ENCODE measurements at places on chromosomes 12 and 14.

- no peak for DNase-seq
These were observed 138.1 kb downstream of the DPF3 start for GRCh38 chr14:72755766-72756165.

DNA sequence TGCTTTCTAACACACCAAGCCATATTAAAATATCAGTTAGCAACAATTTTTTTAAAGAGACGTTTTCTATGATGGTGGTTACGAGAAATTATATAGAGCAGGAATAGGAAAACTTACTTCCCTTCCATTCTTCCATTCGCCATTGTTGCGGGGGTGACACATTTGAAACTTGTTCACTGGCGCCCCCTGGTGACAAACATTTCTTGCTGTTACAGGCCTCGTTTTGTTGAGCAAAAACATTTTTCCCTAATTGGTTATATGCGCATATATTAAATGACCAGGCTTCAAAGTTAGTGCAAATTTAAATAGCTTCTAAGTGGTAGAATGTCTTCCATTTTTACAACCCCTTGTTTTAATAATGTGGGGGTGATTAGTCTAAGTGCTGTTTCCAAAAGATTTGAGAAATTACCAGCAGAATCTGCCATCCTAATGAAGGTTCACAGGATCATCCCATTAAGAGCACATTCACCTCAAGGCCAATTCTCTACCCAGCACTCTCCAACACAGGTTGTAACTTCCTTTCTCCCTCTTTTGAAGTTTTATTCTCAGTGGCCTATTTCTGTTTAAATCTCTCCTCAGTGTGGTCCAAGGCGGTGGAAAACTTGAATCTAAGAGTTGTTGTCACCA is 1124.7 kb downstream of the FLRT2 start:
- peak; percentile 56 for DNase-seq

DNA sequence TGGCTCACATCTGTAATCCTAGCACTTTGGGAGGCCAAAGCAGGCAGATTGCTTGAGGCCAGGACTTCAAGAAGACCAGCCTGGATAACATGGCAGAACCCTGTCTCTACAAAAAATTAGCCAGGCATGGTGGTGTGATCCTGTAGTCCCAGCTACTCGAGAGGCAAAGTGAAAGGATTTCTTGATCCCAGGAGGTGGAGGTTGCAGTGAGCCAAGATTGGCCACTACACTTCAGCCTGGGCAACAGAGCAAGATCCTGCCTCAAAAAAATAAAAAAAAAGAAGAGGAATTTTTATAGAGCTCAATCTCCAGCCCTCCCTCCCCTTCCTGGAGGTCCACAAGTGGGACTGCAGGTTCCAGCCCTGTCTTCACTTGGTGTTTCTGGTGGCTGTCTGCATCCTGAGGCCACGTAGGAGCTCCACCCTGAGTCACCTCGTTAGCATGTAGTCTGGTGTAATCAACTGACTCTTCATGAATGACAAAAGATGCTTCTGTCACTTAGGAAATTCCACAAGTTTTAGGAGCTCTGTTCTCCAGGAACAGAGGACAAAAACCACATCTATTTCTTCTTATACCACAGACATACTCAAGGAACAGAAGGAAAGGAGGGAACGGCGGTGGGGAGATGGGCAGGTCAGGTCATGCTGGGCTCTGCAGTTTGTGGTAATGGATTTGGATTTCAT is 16.2 kb downstream of the CCDC62 start:
- DNase-seq: no peak

GRCh38 chr14:105383083-105383730 is 15.1 kb upstream of the TEX22 start:
- DNase-seq: no peak

GRCh38 chr12:39103552-39104165 is 198.3 kb upstream of the CPNE8 start:
- DNase-seq: no peak

- no peak for DNase-seq
These were observed 42.1 kb upstream of the TESC start for GRCh38 chr12:117141097-117141898.

DNA sequence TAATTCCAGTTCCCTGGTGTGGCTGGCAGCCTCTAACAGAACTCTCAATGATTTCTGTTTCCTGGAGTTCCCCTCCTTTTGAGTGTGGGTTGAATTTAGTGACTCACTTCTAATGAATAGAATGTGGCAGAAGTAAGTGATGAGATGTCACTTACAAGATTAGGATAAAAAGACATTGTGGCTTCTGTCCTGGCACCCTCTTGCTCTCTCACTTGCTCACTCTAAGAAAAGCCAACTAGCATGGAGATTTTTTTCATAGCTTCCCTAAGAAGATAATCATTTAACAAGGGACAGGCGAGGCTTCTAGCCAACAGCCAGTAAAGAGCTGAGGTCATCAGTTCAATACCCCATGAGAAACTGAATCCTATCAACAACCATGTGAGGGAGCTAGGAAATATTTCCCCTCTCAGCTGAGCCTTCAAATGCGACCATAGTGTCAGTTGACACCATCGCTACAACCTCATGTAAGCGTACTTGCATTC is 156.7 kb downstream of the TMTC3 start:
- peak; percentile 27 for DNase-seq

DNA sequence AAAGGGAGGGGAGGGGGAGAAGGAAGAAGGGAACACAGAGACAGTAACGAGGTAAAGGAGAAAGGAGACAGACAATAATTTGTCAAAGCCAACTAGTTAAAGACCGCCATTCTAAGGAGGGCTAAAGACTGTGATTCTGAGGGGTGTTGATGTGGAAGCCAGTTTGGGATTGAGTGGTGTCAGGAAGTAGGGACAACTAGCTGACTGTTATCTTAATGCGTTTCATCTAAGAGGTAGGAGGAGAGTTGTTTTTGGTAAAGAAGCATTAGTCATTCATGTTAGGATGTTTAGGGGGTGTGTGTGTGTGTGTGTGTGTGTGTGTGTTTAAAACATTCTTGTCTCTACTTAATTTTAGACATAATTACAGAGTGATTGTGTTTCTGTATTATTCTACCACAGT is 95.0 kb downstream of the INSM2 start:
- no peak for DNase-seq

- DNase-seq: no peak
These were observed 65.1 kb upstream of the FAM222A start for GRCh38 chr12:109648521-109648920.

- no peak for DNase-seq
These were observed 374.4 kb downstream of the BCAT1 start for GRCh38 chr12:24574538-24574937.

DNA sequence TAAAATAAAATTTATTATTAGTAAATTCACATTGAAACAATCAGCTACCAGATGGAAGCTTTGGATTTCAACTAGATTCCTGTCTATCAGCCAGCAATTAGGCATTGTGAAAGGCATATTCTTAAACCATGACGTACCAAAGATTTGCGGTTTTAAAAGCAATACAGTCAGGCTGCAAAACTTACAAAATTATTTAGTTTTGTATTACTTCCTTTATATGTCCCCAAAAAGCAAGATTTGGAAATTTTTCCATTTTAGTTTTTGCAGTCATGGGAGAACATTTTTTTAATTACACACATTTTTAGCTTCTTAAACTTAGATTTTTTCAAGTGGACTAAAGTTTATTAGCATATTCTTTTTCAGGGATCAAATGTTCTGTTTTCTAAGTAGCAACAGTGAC is 225.0 kb upstream of the KITLG start:
- DNase-seq: no peak

DNA sequence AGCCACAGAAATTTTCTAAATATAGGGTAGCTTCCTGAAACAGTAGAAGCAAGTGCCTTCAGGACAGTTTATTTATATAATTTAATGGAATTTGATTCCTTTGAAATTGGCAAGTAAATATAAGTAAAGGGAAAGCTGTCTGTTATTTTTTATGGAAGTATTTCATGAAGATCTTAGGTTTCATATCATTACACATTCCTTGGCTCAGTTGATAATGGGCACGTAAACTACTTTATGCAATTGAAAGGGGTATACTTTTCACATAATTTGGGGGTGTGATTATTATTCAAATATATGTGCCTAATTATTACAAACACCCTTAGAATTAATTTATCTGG is 71.1 kb upstream of the RAP1B start:
- no peak for DNase-seq

DNA sequence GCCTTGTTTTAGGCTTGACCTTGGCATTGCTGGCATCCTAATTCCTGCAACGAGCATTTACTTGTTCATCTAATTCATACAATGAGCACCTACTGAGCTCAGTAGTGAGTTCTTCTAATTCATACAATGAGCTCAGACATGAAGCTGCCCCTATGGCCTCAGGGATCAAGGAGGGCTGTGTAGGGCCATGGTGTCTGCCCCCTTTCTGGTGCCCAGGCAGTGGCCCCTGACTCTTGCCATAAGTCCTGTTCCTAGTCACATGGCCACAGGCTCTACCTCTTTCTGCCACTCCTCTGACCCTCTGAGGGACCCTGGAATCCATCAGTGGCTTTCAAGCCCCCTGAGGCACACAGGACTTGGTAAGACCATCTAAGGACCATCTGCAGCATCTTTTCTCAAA is 148.8 kb downstream of the ZFP36L1 start:
- no peak for DNase-seq

DNA sequence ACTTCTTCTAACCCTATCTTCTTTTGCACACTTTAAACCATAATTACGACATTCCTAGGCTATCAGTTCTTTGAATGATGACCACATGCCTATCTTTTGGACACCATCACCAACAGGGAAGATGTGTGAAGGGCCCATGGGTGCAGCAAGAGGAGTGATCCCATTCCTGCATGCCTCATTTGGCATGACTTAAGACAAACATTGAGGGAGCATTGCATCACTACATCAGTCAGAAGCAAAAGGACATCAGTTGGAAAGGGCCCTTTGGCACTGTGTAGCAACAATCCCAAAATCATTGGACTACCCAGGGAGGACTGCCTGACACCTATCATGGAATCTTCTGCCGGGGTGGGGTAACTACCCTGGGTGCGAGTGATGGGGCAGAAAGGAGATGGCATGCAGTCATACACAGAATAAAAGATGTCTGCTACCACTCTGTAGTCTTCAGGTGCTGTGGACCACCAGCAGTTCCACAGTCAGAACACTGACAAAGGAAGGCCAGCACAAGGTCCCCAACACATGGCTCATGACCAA is 10.7 kb upstream of the TMBIM6 start:
- no peak for DNase-seq

GRCh38 chr12:5945071-5946008 is at the start of gene ANO2:
ANO2 (minus strand) TSS chr12:5945259; CDS start chr12:5945217, 42 bp downstream.
- DNase-seq: no peak

- no peak for DNase-seq
These were observed 285.3 kb downstream of the DAD1 start for GRCh38 chr14:22303589-22304195.

DNA sequence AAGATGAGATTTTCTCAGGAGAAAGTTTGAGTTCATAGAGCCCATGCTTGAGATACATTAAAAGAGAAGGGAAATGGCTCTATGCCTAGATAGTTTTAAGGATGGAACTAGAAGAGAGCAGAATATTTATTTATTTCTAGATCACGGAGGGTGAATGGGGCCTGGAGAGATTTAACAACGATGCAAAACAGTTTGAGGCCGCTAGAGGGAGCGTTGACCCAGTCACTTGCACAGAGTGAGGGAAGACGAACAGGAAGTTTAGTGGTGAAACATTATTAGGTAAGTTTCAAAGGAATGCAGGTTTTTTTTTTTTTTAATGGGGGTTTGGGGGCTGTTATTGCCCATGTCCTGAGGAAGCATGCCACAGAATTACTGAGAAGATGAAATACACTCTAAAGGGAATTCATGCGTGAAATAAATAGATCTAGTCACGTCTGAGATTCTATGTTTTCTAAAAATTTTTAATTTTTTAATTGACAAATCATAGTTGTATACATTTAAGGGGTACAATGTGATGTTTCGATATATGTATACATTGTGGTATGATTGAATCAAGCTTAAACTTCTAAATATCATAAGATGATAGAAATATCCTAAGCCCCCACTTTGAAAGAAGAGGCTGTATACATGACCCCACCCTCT is 14.8 kb upstream of the PPP1R1A start:
- peak; percentile 78 for DNase-seq

DNA sequence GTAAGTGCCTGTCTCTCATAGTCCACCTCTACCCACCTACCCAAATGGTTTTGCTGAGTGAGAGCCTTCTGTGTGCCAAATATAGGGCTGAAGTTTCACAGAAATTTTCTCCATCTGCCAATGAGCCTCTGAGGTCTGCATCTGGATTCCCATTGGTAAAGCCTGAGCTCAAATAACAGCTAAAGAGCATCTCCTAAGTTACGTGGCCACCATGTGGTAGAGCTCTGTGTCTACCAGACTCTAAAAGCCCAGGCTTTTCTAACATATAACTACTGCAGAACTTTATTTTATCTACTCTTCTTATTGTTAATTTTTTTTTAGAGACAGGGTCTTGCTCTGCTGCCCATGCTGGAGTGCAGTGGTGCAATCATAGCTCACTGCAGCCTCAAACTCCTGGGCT is 16.0 kb downstream of the AMDHD1 start:
- no peak for DNase-seq

DNA sequence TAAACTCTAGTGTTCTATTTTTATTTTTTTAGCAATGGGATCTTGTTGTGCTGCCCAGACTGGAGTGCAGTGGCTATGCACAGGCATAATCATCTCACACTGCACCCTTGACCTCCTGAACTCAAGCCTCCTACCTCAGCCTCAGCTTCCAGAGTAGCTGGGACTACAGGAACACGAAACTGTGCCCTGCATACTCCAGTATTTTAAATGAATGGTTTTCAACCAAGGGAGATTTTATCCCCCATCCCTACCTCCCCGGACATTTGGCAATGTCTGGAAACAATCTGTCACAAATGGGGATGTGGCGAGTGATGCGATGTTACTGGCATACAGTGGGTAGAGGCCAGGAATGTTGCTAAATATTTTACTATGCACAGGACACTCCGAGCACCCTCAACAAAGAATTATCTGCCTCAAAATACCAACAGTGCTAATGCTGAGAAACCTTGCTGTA is 2.1 kb downstream of the CBX5 start:
- no peak for DNase-seq

- no peak for DNase-seq
These were observed 11.3 kb downstream of the NOS1 start for GRCh38 chr12:117350140-117350539.

DNA sequence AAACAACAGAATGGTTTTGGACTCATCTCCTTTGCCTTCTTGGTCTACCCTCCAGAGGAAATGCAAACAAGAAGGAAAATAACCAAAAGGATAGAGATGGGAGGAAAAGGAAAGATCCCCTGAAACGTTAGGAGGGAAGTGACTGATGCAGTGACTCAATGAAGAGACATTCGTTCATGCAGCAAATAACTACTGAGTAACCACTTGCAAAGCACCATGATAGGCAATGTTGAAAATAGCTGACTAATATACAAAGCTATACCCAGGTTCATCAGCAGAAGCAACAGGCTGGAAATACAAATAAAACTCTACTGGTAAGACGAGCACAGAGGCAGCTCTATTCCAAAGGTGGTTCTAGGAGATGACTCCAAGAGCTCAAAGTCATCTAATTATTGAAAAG is 41.8 kb downstream of the R3HDM2 start:
- DNase-seq: no peak

- DNase-seq: no peak
These were observed 46.0 kb downstream of the CACNA2D4 start for GRCh38 chr12:1872448-1872847.

- DNase-seq: peak; percentile 75
These were observed 3.7 kb downstream of the SELPLG start for GRCh38 chr12:108629824-108630476.

GRCh38 chr12:67780580-67781084 is 132.1 kb downstream of the DYRK2 start:
- no peak for DNase-seq
